ENCODE measurements at places on chromosomes 3 and 15.

DNA sequence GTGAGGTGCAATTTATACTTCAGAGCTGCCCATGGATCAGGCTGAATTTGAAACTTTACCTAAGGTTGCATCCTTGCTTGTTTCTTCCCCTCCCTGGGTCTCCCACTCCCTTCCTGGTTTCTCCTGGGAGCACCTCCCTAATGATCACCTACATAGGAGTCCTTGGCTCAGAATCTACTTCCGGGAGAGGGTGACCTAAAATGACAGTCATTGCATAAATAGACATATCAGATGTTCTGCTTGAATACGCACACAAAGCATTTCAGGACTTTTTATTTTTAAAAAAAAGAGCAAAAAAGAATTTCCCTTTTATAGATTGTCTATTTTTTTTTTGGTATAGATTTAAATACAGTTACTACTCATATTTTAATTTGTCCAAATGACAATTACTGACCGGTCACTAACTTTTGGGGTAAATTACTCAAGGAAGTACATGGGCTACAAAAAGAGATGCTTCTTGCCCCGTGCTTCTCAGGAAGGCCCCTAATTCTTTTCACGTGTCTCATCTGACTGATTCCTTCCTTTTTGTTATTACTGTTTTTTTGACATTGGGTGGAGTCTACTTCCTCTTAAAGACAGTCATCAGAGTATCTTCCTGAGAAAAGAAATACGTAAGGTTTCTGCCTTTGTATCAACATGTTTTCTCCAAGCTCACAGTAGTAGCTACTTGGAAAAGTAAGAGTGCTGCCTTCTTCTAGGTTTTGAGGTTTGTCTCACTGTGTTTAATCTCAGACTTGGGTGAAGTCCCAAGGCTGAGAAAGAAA, 4.9 kb upstream of the MYZAP start:
- no peak for DNase-seq

GRCh38 chr3:43843386-43843785, 152.6 kb downstream of the ABHD5 start:
- no peak for DNase-seq

- no peak for DNase-seq
These were observed 629.2 kb upstream of the NAALADL2 start for GRCh38 chr3:174229916-174230315.

DNA sequence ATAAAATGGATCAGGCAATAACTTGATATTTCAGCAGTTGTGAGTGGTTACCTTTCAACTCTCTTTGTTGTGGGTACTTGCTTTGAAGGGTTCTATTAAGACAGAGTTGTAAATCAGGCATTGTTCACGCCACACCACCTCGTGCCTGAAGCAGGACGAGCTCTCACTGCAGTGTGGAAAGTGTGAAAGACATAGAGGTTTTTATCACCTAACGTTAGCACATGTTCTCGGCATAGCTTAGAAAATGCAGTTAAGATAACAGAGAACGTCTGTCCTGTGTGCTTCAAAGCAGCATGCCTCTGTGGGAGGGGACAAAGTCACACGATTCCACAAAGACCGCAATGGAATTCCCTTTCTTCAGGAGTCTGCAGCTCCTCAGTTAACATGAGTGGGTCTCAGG, 7.8 kb downstream of the ADAMTS17 start:
- DNase-seq: no peak

DNA sequence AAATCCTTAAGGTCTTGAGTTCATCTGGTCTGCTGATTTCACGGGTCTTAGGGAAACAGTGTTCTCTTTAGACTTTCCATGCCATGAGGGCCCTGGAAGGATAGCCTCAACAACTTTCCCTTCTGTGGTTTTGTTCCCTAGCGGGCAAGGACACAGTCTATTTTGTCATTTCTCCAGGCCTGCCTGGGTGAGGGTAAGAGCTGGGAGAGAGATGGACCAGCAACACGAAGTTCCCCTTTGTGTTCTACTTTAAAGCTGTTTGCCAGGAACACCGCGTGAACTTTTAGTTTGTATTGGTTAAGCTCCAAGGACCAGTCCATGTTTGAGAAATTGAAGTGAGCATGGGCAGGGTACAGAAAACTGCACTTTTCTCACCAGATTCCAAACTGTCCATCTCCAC, 20.9 kb downstream of the ST3GAL6 start:
- no peak for DNase-seq

GRCh38 chr3:17398959-17399551, 343.4 kb downstream of the TBC1D5 start:
- DNase-seq: no peak

DNA sequence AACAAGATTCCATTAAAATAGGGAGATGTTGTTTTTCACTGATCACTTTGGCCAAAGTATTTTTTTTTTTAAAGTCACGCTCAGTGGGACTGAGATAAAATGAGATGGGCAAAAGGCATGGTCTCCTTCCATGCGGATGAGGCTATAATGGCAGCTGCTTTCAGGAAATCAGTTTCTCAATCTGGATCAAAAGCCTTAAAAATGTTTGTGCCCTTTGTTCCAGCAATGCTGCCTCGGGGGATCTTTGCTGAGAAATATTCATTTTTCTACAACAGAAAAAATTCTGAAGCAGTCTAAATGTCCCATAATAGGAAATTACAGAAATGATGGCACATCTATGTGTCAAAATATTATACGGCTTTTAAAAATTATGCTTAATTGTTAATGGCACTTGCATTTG, 97.2 kb downstream of the SMAD6 start:
- DNase-seq: no peak

DNA sequence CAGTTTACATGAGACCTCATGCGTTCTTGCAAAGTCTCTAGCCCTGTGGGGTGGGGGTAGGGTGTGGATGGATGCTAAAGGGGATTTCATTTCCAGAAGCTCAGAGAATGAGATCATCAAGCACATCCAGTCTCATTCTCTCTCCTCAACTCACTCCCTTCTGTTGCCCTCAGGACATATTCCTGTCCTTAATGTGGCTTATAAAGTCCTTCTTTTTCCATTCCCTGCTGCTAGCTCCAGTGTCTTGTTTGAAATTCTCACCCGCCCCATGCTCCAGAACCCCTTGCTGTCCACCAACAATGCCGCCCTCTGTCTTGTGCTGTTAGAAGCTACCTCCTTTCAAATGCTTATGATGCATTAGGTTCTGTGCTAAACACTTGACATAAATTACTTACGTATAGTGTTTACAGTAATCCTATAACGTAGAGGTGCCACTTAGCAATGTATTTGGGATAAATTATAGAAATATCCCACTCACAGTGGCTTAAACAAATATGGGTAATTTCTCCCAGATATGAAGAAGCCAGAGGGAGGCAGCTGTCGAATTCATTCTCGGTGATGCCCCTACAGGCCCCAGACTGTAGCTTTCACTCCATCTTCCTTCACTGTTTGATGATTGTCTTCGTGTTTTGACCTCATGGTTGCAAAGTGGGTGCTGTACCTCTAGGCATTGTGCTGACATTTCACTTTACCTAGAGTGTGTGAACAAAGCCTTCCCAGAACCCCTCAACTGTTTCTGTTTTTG, 273.1 kb upstream of the TBL1XR1 start:
- DNase-seq: no peak

- no peak for DNase-seq
These were observed 125.0 kb downstream of the CHSY1 start for GRCh38 chr15:101126618-101127505.

GRCh38 chr3:194910414-194910984, 224.8 kb downstream of the FAM43A start:
- DNase-seq: no peak

DNA sequence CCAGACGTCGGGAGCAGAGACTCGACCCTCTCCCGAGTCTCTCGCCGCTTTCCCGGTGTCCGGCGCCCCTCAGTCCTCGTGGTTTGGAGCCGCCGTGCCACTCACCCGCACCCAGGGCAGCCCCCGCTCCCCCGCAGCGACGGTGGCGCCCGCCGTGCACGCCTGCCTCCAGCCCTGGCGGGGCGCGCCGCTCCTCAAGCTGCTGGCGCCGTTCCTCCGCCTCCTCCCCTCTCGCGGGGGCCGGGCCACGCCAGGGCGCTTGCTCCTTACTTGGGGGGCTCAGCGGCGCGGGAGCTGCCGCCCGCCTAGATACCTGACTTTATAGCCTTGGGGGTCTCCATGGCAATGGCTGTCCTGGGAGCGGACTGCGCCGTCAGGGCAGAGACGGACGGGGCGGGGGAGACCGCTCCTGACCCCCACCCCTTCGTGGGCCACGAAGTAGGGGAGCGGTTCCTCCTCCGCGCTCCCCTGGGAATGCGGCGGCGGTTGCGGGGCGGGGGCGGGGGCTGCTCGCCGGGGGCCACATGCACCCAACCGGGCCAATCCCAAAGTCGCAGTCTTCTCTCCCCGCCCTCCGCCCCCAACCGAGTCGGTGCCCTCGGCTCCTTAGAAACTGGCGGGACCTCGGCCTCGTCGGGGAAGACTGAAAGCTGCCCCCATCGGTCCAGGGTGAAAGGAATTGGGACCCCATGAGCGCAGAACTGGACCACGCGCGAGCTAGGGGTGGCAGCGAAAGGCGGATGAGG, at the start of gene ANKRD63:
TSS of gene ANKRD63 (minus strand) at position 196 of the 746 bp plus-strand sequence. CDS start 478 bp downstream, outside the sequence.
- DNase-seq: no peak

DNA sequence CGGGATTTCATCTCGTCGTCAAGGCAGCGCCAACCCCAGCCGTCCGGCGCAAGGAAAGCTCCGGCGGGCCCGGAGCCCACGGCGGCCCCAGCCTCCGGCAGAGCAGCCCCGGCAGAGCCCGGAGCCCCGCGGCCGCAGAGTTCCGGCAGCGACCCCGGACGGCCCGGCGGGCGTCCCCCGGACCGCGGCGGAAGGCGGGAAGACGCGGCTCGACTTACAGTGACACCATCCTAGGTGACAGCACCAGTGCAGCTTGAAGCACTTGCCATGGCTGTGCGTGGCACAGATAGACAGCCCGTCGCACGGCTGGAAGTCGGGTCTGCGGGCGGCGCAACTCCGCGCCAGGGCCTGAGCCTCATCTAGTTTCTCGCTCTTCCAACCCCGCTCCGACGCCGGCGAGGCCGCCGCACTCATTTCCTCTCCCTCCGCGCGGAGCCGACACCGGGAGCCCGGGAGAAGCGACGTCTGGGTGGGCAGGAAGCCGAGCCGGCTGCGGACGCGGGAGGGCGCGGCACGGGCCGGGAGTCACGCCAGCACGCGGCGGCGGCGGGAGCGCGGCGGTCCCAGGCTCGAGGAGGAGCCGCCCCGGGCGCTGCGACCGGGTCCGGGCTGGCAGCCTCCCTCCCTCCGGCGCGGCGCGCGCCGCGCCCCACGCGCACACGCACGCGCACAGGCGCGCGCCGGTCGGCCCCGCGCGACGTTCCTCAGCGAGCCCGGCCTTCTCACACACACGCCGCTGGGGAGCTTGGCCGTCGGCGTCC, at the start of gene C3orf70:
TSS of gene C3orf70 (minus strand) at position 651 of the 761 bp plus-strand sequence. CDS start at position 414, 237 bp downstream.
- DNase-seq: peak; percentile 55

GRCh38 chr3:100556673-100557310, 52.6 kb upstream of the ADGRG7 start:
- peak; percentile 3 for DNase-seq

GRCh38 chr15:25248583-25249235, 190.1 kb downstream of the UBE3A start:
- no peak for DNase-seq

DNA sequence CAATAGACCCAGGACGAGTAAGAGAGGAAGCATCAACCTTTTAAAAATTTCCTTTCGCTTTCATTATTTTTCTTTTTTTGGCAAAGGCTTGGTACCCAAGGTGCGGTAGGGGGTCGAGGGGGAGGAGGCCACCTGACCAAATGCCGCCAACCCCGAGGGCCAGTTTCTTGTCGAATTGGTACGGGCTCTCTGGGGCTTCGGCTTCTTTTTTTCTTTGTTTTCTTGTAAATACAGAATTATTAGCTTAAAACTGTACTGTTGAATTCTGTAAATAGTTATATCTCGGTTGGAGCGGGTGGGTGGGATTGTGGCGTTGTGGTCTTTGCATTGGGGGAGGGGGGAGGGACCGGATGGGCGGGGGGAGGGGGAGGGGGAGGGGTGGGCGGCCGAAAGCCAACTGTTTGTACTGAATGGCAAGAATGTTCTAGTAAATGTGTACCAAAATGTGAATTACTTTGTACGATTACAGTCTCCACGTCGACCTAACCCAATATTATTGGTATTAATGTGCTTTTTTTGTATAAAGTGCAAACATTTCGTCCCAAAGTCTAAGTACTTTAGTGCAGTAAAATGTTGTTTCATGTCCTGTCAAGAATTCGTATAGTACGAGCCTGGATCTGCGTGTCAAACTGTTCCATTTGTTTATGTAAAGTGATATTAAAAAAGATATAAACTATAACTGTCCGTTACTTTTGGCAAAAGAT, 4.7 kb downstream of the ZIC1 start:
- DNase-seq: no peak

DNA sequence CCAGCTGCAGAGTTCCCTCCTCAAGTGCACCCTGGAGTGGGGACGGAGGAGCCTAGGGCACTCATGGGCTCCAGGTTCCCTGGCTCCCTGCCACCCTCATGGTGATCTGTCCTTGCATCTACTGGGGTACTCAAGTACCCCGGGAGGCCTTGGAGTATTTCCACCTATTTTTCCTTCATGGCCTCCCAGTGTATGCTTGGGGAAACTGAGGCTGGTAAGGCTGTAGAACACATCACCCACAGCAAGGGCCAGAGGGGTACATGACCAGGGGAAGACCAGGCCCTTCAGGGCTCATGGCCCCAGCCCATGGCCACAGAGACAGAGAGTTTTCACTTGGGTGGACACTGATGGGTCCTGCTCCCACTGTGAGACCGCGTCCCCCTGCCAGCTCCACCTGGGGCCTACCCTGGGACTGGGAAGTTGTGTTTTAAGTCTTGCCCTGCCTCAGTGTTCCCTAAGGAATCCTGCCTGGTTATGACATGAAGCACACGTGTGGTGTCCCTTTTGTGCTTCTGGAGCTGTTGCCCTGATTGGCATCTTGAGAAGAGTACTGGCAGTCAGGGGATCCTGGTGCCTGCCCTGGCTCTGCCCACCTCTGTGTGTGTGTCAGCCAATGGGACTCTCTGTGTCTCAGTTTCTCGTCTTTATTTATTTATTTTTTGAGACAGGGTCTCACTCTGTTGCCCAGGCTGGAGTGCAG, 132.8 kb downstream of the TJP1 start:
- no peak for DNase-seq

- peak; percentile 78 for DNase-seq
These were observed 51.6 kb upstream of the CP start for GRCh38 chr3:149273096-149273751.

GRCh38 chr15:75828429-75828828, 14.8 kb upstream of the UBE2Q2 start:
- no peak for DNase-seq

DNA sequence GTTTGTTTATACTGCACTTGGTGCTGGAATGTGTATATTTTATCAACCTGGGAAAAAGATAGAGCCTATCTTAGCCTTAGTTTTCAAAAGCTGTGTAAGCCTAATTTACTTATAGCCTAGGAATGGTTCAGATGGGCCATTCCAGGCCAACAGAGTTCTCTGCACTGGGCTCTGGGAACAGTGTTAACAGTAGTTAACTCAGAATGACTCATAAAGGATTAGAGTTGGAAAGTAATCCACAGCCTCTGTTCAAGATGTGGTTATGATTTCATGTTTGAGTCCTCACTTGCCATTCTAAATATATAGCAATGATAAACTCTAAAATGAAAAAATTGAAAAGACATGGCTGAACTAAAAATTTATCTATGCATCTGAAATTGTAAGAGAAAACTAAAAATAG, 22.6 kb upstream of the PEX5L start:
- no peak for DNase-seq

Measured in DMS153 (cell line).